ENCODE measurements at places on chromosomes 6 and 20.
A peak's percentile ranks its signal among the peaks of the same experiment; 100 is the strongest.

GRCh38 chr6:16450821-16451220, 212.4 kb downstream of the GMPR start:
- DNase-seq, result no peak

- DNase-seq, result peak; percentile 26
Observed at GRCh38 chr6:37620519-37620918, 77.2 kb downstream of the MDGA1 start.

DNA sequence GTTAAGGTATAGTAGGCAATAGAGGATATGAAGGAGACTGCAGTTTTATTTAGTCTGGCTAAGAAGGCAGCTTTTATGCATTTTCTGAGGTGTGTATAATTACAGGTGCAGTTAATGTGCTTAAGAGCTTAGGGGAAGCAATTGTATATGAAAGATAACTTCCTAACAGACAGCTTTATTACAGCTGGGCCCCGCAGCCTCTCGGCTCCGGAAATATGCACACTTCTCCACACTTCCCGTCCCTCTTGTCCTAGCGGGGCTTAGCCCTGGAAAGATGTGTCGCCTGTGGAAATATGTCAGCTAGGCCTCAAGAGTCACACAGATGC, 178.4 kb upstream of the ARID1B start:
- no peak for DNase-seq

GRCh38 chr20:44750081-44750805, 4.6 kb downstream of the KCNK15 start:
- DNase-seq, result no peak

DNA sequence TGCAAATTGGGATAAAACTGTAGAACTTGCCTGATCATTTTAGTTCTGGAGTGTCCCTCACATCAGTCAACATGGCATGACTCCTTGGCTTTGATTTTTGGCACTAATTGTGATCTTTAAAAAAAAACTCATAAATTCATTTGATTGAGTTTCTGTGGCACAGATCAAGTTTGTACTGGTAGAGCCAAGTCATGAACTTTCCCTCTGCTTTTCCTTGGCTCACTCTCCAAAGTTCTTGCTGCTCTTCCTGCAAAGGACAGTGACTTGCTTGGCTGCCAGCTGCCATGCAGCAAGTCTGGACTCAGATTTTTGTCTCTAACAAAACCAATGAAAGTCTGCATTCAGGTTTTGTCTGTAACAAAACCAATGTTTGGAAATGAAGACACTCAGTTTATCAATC, 115.5 kb downstream of the RFX6 start:
- DNase-seq, result no peak

DNA sequence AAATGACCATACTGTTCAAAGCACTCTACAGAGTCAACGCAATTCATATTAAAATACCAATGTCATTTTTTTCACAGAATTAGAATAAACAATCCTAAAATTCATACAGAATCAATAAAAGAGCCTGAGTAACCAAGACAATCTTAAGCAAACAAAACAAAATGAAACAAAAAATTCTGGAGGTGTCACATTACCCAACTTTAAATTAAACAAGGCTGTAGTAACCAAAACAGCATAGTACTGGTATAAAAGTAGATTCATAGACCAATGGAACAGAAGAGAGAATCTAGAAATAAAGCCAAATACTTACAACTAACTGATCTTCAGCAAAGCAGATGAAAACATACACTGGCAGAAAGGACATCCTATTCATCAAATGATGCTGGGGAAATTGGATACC, 346.9 kb upstream of the JAG1 start:
- DNase-seq, result no peak
